ENCODE measurements at places on chromosomes 7 and 10. TPM values are rescaled to one million over a fixed set of nuclear protein-coding genes. Genes with fewer than 3 reads are reported as not detected.
A peak's percentile ranks its signal among the peaks of the same experiment; 100 is the strongest.

DNA sequence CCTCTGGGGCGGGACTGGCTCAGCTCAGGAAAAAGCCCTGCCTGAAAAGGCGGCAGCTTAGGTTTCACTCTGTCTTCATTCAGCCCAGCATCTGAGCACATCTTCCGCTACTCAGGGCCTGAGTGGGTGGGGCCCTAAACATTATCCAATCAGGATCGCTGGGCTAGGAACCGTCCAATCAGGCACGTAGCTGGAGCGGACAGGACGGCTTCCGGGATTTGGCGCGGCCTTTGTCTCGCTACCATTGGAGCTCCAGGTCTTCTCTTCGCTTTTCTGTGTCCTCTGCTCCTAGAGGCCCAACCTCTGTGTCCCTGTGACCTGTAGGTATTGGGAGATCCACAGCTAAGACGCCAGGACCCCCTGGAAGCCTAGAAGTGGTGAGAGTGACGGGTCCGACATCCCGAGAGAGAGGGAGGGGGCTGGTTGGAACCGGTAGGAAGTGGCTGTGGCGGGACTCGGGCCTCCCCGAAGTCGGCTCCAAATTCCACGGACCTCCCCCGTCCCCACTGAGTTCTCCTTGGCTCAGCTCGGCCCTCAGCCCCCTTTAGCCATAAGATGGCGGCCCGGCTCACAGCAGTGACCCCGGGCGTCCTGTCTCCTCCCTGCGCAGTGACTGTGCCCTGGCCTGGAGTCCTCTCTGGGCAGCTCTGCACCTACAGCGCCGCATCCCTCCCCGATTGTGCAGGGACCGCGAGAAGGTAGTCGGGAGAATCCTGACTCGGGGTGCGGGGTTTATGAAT lies 99.1 kb downstream of the ZNF680 start:
- H3K4me3 ChIP-seq: peak overlapping the region; percentile 15
- no peak for DNase-seq
- no peaks in the 10 kb centered on the region for H3K4me1 ChIP-seq
- no peaks in the 10 kb centered on the region for H3K36me3 ChIP-seq
- H3K27me3 ChIP-seq: no peaks in the 10 kb centered on the region

- no peak overlapping the region for H3K4me3 ChIP-seq
- DNase-seq: no peak
- no peaks in the 10 kb centered on the region for H3K36me3 ChIP-seq
- H3K27me3 ChIP-seq: no peaks in the 10 kb centered on the region
Observed at GRCh38 chr10:71176661-71177060, 35.7 kb upstream of the UNC5B start.

GRCh38 chr7:71718563-71718962 lies 586.6 kb downstream of the GALNT17 start:
- no peaks in the 10 kb centered on the region for H3K4me1 ChIP-seq
- no peaks in the 10 kb centered on the region for H3K27me3 ChIP-seq
- H3K36me3 ChIP-seq: no peaks in the 10 kb centered on the region
- H3K4me3 ChIP-seq: no peak overlapping the region
- DNase-seq: peak; percentile 31
- no peak overlapping the region for H3K27ac ChIP-seq

GRCh38 chr7:158549616-158550393 lies 37.8 kb downstream of the PTPRN2 start:
- H3K27me3 ChIP-seq: no peaks in the 10 kb centered on the region
- no peaks in the 10 kb centered on the region for H3K36me3 ChIP-seq
- no peak overlapping the region for H3K27ac ChIP-seq

GRCh38 chr7:137097111-137097510 lies 228.7 kb downstream of the CHRM2 start:
- no peaks in the 10 kb centered on the region for H3K4me1 ChIP-seq
- no peaks in the 10 kb centered on the region for H3K27me3 ChIP-seq
- H3K4me3 ChIP-seq: no peak overlapping the region
- no peak for DNase-seq
- no peaks in the 10 kb centered on the region for H3K36me3 ChIP-seq

- no peaks in the 10 kb centered on the region for H3K36me3 ChIP-seq
- peaks cover 4% of the 10 kb centered on the region for H3K4me1 ChIP-seq
- peak overlapping the region; percentile 29 for H3K4me3 ChIP-seq
- H3K27me3 ChIP-seq: peaks cover 57% of the 10 kb centered on the region
- no peak overlapping the region for H3K27ac ChIP-seq
Observed at GRCh38 chr10:44864637-44865288, 46.4 kb upstream of the TMEM72 start.

- H3K4me3 ChIP-seq: no peak overlapping the region
- H3K36me3 ChIP-seq: peaks cover 97% of the 10 kb centered on the region
- no peaks in the 10 kb centered on the region for H3K27me3 ChIP-seq
Observed at GRCh38 chr10:48879451-48879850, 60.2 kb downstream of the LRRC18 start.

DNA sequence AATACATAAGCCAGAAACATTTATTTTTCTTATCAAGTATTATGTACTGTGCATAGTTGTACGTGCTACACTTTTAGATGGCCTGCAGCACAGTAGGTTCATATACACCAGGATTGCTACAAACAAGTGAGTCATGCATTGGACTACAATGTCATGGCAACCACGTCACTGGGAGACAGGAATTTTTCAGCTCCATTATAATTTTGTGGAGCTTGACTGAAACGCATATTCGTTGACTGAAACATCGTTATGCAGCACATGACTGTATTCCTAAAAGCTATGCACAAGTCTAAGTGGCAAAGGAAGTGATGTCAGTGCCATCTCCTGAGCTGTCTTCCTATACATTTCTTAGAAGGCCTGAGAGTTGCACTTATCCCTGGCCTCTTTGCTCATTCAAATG lies 871.8 kb downstream of the IPMK start:
- H3K27me3 ChIP-seq: no peaks in the 10 kb centered on the region
- no peak overlapping the region for H3K27ac ChIP-seq
- H3K36me3 ChIP-seq: no peaks in the 10 kb centered on the region
- DNase-seq: no peak

- H3K36me3 ChIP-seq: no peaks in the 10 kb centered on the region
- DNase-seq: peak; percentile 70
- H3K27me3 ChIP-seq: no peaks in the 10 kb centered on the region
- H3K4me1 ChIP-seq: peaks cover 5% of the 10 kb centered on the region
- no peak overlapping the region for H3K4me3 ChIP-seq
Observed at GRCh38 chr10:89163265-89163995, 43.7 kb downstream of the CH25H start.

- no peak overlapping the region for H3K4me3 ChIP-seq
- H3K27ac ChIP-seq: no peak overlapping the region
- no peaks in the 10 kb centered on the region for H3K27me3 ChIP-seq
- peaks cover 77% of the 10 kb centered on the region for H3K36me3 ChIP-seq
- peak; percentile 72 for DNase-seq
Observed at GRCh38 chr7:1843921-1844335, 173.9 kb downstream of the ELFN1 start.

The KIF11 gene
- 3.2 TPM for total RNA-seq
